ENCODE measurements at places on chromosomes 2 and 18.
A peak's percentile ranks its signal among the peaks of the same experiment; 100 is the strongest.

- DNase-seq: peak; percentile 42
Measured at GRCh38 chr2:216283038-216283900, 89.0 kb downstream of the MARCHF4 start.

DNA sequence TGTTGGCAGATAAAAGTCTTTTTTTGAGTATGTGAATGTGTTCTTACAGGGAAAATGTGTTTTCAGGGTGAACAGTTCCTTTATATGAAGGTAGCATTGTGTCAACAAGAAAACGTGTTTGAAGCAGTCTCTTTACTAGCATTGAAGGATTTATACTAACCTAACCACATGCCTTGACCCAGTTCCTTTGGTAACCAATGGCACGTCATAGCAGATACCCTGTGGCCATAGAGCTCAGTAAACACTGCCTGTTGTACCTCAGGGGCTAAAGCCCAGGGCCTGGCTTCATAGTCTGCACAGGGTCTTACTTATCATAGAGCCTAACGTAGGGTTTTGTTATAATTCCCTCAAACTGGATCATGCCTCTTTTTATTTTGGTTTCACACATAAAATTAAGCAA is 32.1 kb upstream of the NFU1 start:
- DNase-seq: no peak

GRCh38 chr2:24121469-24121868 is 1.7 kb downstream of the PFN4 start:
- no peak for DNase-seq

DNA sequence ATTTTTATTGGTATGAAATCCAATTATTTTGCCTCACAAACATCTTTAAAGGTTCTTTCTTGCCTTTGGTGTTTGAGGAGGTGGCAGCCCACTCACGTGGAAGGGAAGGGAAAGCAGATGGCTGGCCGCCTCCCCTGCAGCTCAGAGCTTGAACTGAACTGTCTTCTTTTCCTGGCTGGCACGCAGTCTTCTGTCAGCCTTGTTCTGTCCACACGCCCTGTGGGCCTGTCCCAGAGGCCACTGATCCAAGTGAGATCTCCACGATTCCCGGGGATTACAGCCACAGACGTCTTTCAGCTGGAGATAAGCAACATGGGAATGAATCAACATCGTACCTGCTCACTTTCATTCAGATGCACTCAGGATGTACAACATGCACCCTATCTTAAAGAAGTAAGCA is 73.3 kb downstream of the TMEM18 start:
- DNase-seq: no peak

GRCh38 chr2:144358979-144359541 is 160.9 kb downstream of the ZEB2 start:
- no peak for DNase-seq

DNA sequence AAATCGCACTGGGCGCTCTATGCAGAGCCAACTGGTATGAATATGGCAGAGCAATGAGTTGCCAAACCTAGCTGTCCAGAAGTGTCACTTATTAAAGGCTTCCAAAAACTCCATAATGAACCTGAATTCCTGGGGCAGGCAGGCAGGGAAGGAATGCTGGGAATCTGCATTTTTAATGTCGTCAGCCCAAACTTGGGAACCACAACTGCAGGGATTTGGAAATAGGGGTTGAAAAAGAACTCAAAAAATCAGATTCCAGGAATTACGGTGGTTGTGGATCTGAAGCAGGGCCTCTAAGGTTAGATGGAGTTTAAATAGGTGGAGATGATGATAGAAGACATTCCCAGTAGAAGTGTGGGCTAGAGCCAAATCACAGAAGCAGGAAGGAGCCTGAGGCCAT is 15.0 kb downstream of the NCKAP5 start:
- DNase-seq: no peak

DNA sequence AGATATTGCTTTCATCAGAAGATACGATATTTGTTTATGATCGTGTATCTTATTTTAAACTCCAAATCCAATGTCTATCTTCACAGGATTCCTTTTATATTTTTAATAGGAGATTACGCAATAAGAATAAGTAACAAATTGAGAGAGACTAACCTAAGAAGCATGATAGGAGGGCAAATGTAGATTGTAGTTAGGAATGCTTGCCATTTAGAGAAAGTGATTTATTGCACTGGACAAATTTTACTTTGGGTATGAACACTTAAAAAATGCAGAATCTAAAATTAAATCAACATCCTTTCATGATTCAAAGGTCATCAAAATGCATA is 563.4 kb upstream of the POU3F3 start:
- no peak for DNase-seq

DNA sequence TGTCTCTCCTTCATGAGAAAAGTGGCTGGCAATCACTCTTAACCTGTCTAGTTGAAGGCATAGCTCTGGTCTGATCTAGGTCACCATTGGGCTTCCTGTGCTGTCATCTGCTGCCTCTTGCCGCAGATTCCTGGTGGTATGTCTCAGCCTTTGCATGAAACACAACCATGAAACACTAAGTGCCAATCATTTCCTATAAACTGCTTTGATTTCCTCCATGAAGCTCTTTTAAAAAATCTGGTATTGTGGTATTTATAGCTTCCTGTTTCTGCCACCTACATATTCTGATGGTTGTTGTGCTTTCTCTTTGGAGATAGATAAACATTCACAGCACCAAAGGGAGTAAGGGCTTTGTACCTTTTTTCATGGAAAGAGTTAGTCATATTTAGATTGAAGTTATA is 120.0 kb upstream of the EPC2 start:
- no peak for DNase-seq

DNA sequence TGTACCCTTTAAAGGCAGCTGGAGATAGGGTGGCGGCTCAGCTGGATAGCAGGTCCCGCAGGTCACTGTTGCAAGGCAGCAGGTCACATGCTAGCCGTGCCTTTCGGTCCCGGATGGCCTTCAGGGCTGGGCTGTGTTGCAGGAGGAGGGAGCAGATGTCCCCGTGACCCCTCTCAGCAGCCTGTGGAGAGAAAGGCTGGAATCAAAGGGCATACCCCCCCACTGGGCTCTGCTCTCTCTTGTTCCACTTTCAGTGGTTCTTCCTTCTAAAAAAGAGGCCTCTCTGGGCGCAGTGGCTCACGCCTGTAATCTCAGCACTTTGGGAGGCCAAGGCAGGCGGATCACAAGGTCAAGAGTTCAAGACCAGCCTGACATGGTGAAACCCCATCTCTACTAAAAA is 4.4 kb upstream of the ANKRD23 start:
- no peak for DNase-seq

- DNase-seq: no peak
Measured at GRCh38 chr2:168076731-168077130, 170.7 kb downstream of the STK39 start.

GRCh38 chr2:148132412-148132811 is 111.5 kb downstream of the MBD5 start:
- no peak for DNase-seq

GRCh38 chr2:238854699-238855229 is 6.9 kb downstream of the TWIST2 start:
- DNase-seq: no peak

DNA sequence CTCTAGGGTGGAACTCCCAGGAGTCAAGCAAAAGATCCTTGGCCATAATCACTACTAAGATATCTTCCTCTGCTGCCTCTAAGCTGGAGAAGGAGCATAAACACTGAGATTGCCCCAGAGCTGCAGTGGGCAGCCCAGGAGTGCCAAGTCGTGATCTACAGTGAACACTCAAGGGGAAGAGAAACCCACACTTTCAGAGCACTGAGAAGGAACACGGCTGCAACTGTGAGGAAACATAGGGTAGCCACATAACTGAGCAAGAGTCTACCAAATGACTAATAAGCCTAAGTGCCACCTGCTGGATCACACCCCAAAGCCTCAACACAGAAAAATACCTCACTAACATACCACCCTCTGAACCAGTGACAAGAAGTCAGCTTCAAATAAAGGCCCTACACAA is 79.6 kb upstream of the RAB12 start:
- DNase-seq: no peak

DNA sequence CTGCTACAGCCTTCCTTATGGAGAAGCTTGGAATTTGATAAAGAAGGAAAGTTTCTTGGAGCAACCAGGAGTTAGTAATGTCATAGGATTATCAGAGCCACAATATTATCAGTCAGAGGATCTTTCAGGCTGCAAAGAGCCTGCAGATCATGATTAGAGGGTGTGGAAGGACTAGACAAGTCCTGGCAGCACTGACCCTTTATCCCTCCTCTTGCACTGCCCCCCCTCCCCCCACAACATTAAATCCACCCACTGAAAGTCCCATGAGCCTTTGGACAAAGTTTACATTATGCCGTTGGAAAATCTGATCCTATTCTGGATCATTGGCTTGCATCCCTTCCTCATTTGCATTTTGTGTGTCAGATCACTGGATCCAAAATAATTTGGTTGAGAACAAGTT is 18.7 kb upstream of the IMPA2 start:
- DNase-seq: no peak

DNA sequence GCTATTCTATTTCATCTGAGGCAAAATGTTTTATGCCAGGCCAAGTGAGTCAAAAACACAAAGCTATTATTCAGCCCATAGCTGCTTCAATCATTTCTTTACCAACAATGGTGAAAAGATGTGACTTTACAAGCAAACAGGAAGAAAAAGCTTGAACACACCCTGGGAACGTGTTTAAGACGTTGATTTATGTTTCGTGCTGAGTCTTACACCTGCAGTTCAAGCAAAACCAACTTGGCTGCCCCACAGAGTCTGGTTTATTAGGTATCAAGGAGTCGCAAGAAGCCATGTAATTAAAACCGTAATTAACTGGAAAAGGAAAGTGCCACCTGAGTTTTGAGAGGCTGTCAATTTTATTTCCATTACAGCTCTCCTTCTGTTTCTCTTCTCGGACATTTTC is 295.5 kb downstream of the MEIS1 start:
- no peak for DNase-seq

DNA sequence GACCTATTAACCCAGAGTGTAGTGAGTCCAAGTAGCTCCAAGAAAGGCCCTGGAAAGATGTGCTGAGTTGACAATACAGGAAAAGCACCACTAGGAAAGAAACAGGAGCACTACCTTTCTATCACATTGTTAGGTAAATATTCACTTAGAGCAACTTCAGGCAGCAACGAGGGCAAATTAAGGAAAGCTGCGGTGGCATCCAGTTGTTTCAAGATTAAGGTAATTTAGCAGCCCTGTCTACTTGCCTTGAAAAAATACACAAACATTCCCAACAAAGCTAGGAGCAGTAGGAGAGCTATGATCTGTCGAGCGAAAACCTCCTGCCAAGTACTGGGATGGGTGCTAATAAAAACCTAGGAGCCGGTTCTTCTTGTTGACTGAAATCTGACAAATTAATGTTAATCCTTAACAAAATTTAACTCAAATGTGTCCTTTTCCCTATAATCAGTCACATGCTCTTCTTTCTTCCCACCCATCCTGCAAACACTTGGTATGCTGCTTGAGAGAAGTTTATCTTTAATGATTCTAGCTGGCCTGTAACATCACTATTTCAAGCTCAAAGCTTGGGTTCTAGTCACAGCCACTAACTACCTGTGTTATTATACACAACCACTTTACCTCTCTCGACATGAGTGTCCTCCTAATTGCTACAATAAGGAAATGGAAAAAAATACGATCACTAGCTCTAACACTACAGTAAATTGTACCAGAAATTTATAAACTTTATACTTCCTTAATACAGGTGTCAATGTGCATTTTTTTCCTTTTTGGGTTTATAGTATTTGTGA is 2.0 kb downstream of the ACAA2 start:
- DNase-seq: no peak

- no peak for DNase-seq
Measured at GRCh38 chr2:1824202-1824905, 80.0 kb upstream of the PXDN start.
